ENCODE measurements at places on chromosomes 16 and 17.

DNA sequence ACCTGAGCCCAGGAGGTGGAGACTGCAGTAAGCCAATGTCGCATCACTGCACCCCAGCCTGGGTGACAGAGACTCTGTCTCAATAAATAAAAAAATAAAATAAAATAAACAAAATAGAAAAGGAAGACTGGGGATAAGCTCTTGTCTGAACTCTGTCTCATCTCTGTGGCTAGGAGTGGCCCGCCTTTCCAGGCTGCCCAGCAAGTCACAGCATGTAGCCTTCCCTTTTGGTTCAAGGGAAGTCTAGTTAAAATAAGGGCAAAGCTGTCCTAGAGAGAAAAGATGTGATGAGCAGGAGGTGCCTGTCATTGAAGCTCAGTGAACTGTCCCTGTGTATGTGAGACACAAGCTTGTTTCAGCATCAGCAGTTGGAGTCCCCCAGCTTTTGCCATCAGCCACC is 2.7 kb upstream of the GFAP start:
- no peak for DNase-seq

- DNase-seq, result no peak
Observed at GRCh38 chr17:50790618-50791017, 23.3 kb upstream of the ANKRD40CL start.

- DNase-seq, result no peak
Observed at GRCh38 chr17:15264542-15264941, 584 bp downstream of the PMP22 start.

GRCh38 chr17:6641247-6641863 is 495 bp downstream of the TXNDC17 start:
- no peak for DNase-seq
